ENCODE measurements at places on chromosomes 3 and 15.
A peak's percentile ranks its signal among the peaks of the same experiment; 100 is the strongest.

DNA sequence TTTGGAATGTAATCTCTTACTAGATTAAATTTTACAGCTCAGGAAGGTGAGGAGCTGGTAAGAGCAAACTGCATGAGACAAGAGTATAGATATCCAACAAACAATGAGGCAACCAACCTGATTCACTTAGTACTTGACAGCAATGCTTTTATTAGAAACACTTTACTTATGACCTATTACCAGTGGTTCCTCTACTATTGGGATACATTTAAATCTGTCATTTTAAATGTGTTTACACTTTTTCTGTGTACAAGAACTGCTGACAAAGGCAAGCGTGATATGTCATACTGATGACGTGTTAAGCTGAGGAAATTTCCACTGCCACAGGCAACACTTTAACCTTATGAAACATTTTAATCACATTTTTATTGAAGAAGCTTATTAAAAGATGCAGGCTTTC, 1043.3 kb downstream of the FHIT start:
- DNase-seq: no peak

- DNase-seq: no peak
These were observed 629.2 kb upstream of the AGTR1 start for GRCh38 chr3:148068466-148068865.

- DNase-seq: no peak
These were observed 69.2 kb downstream of the RFTN1 start for GRCh38 chr3:16444344-16444743.

DNA sequence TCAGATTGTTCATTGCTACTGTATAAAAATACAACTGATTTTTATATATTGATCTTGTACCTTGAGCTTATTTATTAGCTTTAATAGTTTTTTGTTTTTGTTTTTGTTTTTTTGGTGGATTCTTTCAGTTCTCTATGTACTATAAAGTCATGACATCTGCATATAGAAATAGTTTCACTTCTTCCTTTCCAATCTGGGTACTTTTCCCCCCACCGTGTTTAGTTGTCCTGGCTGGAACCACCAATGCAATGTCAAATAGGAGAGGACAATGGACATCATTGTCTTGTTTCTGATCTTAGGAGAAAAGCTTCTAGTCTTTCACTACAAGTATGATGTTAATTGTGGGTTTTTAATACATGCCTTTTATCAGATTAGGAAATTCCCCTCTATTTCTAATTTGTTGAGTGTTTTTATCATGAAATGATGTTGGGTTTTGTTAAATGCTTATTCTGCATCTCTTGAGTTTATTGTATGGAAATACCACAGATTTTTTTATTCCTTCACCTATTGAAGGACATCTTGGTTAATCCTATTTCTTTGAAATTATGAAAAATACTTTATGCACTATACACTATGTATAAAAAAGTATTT, 2.8 kb upstream of the XCR1 start:
- DNase-seq: no peak

- peak; percentile 9 for DNase-seq
These were observed 115.6 kb downstream of the CHDH start for GRCh38 chr3:53730576-53730975.

DNA sequence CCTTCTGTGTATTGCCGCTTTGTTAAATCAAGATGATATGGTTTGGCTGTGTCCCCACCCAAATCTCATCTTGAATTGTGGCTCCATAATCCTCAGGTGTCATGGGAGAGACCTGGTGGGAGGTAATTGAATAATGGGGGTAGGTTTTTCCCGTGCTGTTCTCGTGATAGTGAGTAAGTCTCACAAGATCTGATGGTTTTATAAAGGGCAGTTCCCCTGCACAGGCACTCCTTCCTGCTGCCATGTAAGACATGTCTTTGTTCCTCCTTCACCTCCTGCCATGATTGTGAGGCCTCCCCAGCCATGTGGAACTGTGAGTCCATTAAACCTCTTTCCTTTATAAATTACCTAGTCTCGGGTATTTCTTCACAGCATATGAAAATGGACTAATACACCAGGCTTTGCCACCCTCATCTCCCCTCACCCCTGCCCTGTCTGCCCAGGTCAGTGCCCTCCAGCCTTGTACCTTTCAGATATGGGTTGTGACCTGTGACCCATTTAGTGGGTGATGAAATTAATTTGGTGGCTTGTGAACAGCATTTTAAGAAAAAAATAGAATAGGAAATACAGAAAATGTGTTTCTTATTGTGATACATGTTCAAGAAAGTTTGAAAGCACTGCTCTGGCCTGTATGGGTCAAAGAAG, 56.1 kb upstream of the MCF2L2 start:
- no peak for DNase-seq

- DNase-seq: no peak
These were observed 23.7 kb downstream of the NAALADL2 start for GRCh38 chr3:174882789-174883188.

DNA sequence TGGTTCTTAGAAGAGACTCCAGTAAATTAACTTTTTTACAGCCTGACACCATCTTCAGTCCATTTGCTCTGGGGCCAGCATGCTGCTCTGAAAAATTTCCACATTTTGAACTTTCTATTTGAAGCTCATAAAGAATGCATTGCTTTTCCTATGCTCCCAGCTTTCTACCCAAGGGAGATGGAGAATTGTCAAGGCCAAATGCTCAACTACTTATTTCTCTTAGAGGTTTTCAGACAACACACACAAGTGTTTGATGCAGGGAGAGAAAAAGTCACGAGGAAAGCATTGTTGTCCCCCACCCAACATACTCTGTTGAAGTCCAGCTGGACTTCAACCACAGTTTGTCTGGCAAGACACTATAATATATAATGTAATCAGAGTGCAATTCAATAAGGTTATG, 100.3 kb upstream of the CADPS start:
- no peak for DNase-seq

GRCh38 chr3:49733551-49733950, 9.8 kb upstream of the GMPPB start:
- peak; percentile 78 for DNase-seq

Measured in iris pigment epithelial cell (primary cell).